ENCODE measurements at places on chromosomes 12 and 14. TPM values are rescaled to one million over a fixed set of nuclear protein-coding genes. Genes with fewer than 3 reads are reported as not detected.
A peak's percentile ranks its signal among the peaks of the same experiment; 100 is the strongest.

LIN7A gene
- total RNA-seq, result 25.6 TPM

ALX1 gene
- total RNA-seq, result not detected

- DNase-seq, result no peak
- H3K27ac ChIP-seq, result no peak overlapping the region
- no peaks in the 10 kb centered on the region for H3K4me1 ChIP-seq
- no peaks in the 10 kb centered on the region for H3K27me3 ChIP-seq
- H3K36me3 ChIP-seq, result no peaks in the 10 kb centered on the region
Measured at GRCh38 chr12:21773263-21773741, 1.2 kb downstream of the KCNJ8 start.

- H3K27ac ChIP-seq, result no peak overlapping the region
- H3K4me1 ChIP-seq, result no peaks in the 10 kb centered on the region
- no peak overlapping the region for H3K4me3 ChIP-seq
- DNase-seq, result no peak
- H3K27me3 ChIP-seq, result no peaks in the 10 kb centered on the region
- no peaks in the 10 kb centered on the region for H3K36me3 ChIP-seq
Measured at GRCh38 chr14:45181329-45181728, 45.6 kb downstream of the FANCM start.

DNA sequence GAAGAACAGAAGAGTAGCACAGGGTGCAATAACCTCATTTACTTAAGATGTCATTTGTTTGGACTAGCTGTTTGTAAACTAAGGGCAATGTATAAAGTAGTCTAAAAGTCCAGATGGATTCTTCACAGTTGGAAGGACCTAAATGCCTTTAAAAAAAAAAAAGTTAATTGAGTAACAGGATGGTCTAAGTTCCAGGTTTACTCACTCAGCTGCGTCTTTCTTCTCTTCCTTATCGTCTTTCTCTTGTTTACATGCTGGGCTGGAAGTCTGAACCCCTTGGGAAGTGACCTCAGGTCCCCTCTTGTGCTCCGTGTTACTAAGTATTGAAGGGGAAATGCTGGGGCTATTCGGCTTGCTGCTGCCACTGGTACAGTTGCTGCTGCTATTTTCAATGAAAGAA lies 82.5 kb downstream of the SH2B3 start:
- H3K4me3 ChIP-seq, result no peak overlapping the region
- no peak for DNase-seq
- no peaks in the 10 kb centered on the region for H3K4me1 ChIP-seq
- H3K27me3 ChIP-seq, result no peaks in the 10 kb centered on the region
- no peak overlapping the region for H3K27ac ChIP-seq

DNA sequence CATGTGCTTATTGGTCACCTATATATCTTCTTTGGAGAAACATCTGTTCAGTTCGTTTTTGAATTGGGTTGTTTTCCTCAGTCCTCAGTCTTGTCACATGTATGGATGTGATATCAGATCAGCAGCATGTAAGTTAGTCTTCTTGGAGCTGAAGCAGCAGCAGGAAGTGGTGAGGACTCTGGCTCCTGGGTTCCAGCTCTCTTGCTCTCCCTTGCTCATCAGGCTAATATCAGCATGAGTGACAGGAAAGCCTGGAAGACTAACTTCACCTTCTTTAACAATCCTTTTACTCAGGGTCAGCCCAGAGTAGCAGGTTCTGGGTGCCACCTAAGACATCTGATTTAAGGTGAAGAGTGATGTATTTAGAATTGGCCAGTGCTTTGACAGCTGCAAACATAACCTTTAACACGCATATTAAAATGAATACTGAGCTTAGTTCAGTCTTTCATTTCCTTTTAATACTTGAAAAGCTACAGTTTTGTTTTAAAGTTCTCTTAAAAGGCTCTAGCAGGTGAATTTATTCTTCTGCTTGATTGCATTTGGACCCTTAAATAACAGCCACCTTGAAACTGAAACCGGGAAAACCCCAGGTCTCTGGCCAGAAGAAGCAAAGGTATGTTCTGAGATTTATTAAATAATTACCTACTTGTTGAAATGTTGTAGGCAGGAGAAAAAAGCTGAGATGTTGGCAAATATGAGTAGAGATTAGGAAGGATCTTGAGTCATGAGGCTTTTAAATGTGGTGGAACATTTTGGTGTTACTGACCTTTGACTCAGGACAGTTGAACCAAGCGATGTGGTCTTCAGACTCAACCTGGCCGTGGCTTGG lies 54.3 kb downstream of the DRAM1 start:
- H3K36me3 ChIP-seq, result no peaks in the 10 kb centered on the region
- no peak for DNase-seq
- no peak overlapping the region for H3K27ac ChIP-seq
- no peaks in the 10 kb centered on the region for H3K27me3 ChIP-seq

- H3K4me1 ChIP-seq, result no peaks in the 10 kb centered on the region
- no peaks in the 10 kb centered on the region for H3K36me3 ChIP-seq
- H3K4me3 ChIP-seq, result no peak overlapping the region
Measured at GRCh38 chr14:96149131-96149530, 55.5 kb upstream of the BDKRB2 start.

DNA sequence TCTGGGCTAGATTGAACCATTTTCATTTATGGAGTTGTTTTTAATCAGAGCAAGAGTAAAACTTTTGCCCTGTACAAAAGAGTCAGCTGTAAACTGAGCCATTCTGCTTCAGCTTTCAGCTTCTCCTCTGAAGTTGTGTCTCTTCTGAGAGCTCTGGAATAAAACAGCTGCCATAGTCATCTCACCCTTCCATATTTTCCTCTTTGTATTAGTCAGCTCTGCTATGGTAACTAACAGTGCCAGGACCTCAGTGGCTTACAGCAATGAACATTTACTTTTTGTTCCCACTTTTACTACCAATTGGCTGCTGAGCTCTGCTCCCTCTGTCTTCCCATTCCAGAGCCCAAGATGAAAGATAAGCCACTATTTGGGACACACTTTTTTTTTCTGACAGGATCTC lies 178.5 kb downstream of the DAD1 start:
- no peak overlapping the region for H3K4me3 ChIP-seq
- H3K27ac ChIP-seq, result no peak overlapping the region
- no peaks in the 10 kb centered on the region for H3K27me3 ChIP-seq
- no peaks in the 10 kb centered on the region for H3K36me3 ChIP-seq
- no peaks in the 10 kb centered on the region for H3K4me1 ChIP-seq

DNA sequence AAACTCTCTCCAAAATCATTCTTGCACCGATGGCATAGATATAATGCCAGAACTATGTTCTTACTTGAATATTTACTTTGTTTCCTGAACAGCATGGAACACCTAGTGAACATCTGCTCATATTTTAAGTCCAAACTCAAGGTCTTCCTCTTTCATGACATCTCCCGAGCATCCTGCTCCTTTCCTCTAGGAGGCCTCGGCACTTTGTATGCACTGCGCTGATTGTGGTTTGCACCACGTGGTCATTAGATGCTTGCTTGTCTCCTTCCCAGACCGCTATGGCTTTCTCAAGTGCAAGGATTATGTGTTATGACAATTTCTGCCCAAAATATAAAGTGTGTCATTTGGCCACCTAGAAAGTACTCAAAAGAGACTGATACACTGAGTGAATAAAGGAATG lies 912.0 kb downstream of the GALC start:
- no peak for DNase-seq
- no peaks in the 10 kb centered on the region for H3K27me3 ChIP-seq
- H3K4me1 ChIP-seq, result no peaks in the 10 kb centered on the region
- no peak overlapping the region for H3K4me3 ChIP-seq

- no peak overlapping the region for H3K27ac ChIP-seq
- no peak overlapping the region for H3K4me3 ChIP-seq
- H3K27me3 ChIP-seq, result no peaks in the 10 kb centered on the region
Measured at GRCh38 chr12:8953773-8954402, 4.4 kb upstream of the M6PR start.

GRCh38 chr12:131990066-131990979 lies 40.6 kb downstream of the EP400 start:
- no peaks in the 10 kb centered on the region for H3K36me3 ChIP-seq
- no peak overlapping the region for H3K4me3 ChIP-seq
- H3K27me3 ChIP-seq, result no peaks in the 10 kb centered on the region
- no peak for DNase-seq
- H3K27ac ChIP-seq, result no peak overlapping the region

- no peak for DNase-seq
- H3K27ac ChIP-seq, result no peak overlapping the region
- no peak overlapping the region for H3K4me3 ChIP-seq
- H3K4me1 ChIP-seq, result no peaks in the 10 kb centered on the region
Measured at GRCh38 chr12:30902001-30902400, 24.5 kb upstream of the TSPAN11 start.

GRCh38 chr12:52876372-52876771 lies 27.6 kb upstream of the KRT78 start:
- H3K4me1 ChIP-seq, result peaks cover 22% of the 10 kb centered on the region
- no peak overlapping the region for H3K4me3 ChIP-seq
- peak; percentile 89 for DNase-seq
- H3K27ac ChIP-seq, result peak overlapping the region; percentile 20

DNA sequence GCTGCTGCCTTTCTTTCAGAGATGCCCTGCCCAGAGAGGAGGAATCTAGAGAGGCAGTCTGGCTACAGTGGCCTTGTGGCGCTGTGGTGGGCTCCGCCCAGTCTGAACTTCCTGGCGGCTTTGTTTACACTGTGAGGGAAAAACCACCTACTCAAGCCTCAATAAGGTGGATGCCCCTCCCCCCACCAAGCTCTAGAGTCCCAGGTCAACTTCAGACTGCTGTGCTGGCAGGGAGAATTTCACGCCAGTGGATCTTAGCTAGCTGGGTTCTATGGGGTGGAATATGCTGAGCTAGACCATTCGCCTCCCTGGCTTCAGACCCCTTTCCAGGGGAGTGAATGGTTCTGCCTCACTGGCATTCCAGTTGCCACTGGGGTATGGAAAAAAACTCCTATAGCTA lies 25.6 kb downstream of the SPATA7 start:
- no peaks in the 10 kb centered on the region for H3K36me3 ChIP-seq
- DNase-seq, result no peak
- H3K4me3 ChIP-seq, result no peak overlapping the region
- H3K27ac ChIP-seq, result no peak overlapping the region
- H3K27me3 ChIP-seq, result no peaks in the 10 kb centered on the region
- H3K4me1 ChIP-seq, result no peaks in the 10 kb centered on the region

- H3K27me3 ChIP-seq, result no peaks in the 10 kb centered on the region
- no peak overlapping the region for H3K27ac ChIP-seq
- no peak for DNase-seq
- no peaks in the 10 kb centered on the region for H3K4me1 ChIP-seq
- H3K4me3 ChIP-seq, result no peak overlapping the region
Measured at GRCh38 chr12:61530456-61530855, 729.7 kb upstream of the USP15 start.
